ENCODE measurements at places on chromosomes 7 and 10.
A peak's percentile ranks its signal among the peaks of the same experiment; 100 is the strongest.

DNA sequence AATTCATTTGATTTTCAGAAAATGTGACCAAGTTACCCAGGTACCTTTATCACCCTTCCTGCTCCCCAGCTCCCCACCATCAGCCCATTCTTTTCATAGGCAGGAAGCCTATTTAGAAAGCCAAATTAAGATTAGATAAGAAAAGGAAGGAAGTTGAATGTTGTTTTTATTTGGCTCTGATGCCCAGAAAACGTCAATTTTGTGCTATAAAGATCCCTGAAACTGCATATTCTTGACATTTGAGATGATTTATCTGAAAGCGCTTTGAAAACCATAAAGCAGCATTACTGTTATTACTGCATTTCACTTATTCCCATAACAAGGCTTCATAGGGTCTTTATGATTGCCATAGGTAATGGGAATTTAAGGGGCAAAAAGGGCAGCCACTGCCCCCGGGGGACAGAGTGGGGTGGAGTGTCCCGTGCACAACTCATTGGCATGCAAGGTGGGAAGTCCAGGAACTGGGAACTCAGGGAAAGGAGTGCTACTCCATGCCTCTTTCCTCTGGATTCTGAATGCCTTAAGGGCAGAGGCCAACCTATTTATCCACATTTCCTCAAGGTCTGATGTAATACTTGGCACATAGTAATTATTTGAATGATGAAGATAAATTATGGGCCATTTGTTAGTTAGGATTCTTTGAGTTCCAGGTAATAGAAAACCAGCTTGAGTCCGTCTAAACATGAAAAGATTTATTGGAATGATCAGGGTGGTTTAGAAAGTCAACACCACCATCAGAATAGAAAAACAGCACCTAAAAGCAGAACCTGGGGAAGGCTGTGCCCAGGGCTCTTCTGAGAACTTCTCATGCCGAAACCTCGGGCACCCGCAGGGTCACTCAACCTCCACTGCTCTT lies 100.6 kb upstream of the ELMO1 start:
- DNase-seq: no peak

DNA sequence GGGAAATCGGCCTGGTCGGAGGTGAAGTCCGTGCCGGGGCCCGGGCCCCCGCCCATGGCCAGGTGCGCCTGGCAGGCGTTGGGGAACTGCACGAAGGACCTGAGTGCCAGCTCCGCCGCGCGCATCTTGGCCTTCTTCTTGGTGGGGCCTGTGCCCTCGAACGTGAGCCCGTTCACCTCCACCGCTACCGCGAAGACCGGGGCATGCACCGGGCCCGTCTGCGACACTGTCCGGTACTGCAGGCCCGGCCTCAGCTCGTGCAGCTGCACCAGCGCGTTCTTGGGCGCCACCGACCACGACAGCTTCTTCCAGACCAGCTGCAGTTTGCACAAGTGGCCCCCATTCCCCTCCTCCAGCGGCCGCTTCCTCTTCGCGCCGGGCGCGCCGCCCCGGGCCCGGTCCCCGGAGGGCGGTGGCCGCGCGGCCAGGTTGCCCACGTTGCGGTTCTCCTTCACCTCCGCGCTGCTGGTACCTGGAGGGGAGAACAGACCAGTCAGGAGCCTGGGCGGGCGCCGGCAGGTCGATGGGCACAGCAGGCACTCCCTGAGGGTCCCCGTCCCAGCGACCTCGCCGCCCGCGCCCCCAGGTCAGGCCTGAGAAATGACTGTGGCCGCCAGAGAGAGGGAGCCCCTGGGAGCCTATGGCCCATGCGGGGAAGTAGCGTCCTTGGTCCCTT lies 307.4 kb downstream of the WDR37 start:
- no peak for DNase-seq

DNA sequence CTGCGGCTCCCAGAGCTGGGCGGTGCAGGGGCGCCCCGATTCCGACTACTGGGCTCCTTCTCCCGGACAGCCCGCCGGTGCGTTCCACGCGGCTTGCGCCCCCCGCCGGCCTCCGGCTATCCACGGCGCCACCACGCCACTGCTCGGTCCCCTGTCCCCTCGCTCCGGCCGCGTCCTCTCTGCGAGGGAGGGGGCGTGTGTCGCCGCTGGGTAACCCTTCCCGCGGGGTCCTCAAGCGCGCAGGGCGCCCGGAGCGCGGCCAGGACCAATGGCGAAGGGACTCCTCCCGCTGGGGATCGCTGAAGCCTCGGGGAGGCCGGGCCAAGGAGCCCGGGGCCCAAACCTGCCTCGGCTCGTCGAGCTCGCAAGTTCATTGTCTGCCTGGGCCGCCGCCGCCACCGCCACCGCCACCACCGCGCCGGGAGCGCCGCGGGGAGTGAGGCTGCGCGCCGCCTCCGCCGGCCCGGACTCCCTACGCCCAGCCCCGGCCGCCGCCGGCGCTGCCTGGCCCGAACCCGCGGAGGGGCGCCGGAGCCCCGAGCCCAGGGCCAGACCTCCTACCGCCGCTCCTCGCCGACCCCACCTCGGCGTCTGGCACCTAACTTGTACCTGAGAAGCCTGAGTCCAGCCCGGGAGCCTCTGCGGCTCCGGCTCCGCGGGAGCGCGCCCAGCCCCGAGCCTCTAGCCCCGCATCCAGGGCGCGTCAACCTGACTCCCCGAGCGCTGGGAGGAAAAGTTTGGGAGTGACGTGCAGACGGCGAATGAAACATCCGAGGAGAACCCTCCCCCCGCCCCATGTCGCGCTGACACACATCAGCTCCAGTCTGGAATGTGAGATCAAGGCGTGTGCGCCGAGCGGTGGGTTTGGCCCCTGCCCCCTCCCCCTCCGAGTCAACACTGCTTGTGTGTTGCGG lies at the start of gene CHST15:
CHST15 (minus strand) TSS at position 739 of the 914 bp plus-strand sequence. CDS start 47,386 bp downstream, outside the sequence.
- peak; percentile 70 for DNase-seq

DNA sequence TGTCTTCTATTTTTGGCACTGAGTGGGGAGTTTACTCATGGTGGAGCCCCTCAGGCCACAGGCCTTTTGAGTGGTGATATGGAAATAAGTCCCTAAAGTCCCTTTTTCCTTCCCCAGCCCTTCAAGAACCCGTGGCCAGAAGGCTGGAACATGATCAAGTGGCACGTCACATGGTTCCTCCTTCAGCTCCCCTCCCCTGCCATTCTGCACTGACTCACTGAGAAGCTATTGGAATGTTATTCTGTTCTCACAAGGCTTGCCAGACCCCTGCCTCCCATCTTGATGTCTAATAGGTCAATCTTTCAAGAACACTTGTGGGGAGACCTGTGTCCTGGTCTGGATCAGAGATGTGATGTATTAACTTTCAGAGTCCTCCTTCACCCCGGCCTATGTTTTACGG lies 279.8 kb downstream of the SEC23IP start:
- DNase-seq: no peak

DNA sequence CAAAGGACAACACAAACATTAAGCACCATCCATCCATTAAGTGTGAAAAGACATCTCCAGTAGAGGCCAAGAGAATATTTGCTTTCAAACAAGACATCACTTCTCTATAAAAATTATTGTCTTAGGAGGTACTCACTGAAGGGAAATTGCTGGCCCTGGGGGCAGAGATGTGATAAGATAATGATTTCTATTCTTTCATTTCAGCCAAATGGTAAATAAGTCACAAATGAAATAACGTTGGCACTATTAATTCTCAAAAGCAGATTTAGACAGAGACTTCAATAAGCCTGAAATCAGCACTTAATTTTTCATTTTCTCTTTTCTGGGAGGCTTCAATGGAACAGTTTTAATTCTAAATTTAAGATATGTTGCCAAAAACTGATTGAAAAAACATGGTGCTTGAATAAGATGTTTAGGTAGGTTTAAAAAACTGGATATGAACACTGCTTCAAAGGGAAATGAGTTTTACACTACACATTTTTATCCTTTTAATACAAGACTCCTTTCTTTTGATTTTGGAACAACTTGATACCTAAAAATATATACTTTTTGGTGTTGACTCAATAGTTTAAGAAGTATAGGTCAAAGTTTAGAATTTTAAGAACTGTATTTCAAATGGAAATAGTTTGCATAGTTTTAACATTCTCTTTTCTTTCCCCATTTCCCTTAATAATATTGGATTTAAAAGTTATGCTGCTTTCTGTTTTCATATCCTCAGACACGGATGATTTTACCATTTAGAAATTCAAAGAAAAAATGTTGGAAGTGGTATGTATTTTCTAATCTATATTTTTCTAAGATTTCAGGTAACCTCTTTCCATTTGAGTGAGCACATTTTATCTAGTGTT lies 204.0 kb downstream of the AHR start:
- DNase-seq: no peak

DNA sequence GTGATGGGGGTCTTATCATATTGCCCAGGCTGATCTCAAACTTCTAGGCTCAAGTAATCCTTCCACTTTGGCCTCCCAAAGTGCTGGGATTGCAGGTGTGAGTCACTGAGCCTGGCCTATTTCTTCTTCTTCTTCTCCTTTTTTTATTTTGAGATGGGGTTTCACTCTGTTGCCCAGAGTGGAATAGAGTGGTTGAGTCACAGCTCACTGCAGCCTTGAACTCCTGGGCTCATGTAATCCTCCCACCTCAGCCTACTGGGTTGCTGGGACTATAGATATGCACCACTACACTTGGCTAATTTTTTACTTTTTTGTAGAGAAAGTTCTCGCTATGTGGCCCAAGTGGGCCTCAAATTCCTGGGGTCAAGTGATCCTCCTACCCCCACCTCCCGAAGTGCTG lies 124.3 kb downstream of the SKIDA1 start:
- DNase-seq: no peak

DNA sequence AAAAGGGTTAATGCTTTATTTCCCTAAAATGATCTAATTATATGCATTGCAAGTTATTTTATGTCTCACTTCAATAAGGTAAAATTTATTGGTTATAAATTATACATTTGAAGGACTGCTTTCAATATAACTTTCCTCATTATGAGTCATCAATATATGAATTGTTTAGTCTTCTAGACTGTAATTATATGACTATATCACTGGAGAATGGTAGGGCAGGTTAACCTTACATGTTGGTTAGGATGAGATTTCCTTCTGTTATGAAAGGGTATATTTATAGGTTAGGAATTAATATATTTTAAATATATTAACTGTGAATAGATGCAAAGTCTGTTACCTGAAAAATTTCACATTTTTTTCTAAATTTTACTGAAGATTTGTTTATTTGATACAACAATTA lies 406.4 kb upstream of the ETV1 start:
- no peak for DNase-seq

DNA sequence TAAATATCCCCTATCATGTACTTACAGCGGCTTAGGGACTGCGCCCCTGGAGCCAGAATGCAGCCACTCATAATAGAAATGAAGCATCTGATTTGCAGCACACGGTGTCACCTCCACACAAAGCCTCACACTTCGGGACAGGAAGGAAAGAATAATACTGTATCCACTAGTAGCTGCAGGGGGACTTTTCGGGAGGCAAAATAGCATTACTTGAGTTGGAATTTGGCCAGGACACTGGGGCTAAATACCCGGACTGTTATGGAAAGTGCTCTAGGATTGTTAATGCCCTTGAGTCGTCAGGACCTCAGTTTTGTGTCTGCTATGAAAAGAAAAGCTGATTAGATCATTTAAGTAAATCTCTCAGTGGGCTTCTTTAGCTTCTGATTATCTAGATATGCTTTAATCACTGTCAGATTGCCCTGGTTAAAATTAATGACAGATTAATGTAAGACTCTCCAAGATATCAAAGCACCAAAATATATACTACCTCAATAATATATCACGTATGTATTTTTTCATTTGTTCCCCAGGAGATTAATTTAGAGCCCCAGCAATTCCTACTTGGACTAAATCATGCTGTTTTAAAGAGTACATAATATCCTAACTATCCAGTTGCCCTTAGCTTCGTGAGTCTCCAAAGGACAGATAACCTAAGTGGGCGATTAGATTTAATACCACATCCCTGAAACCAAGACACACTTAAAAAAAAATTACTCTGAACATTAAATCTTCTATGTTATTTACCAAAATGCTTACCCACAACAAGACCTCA lies 173.0 kb upstream of the NEBL start:
- DNase-seq: no peak

Measured in suppressor macrophage treated with lipopolysaccharide for 4 hours (primary cell).